ENCODE measurements at places on chromosomes 3 and 15.

DNA sequence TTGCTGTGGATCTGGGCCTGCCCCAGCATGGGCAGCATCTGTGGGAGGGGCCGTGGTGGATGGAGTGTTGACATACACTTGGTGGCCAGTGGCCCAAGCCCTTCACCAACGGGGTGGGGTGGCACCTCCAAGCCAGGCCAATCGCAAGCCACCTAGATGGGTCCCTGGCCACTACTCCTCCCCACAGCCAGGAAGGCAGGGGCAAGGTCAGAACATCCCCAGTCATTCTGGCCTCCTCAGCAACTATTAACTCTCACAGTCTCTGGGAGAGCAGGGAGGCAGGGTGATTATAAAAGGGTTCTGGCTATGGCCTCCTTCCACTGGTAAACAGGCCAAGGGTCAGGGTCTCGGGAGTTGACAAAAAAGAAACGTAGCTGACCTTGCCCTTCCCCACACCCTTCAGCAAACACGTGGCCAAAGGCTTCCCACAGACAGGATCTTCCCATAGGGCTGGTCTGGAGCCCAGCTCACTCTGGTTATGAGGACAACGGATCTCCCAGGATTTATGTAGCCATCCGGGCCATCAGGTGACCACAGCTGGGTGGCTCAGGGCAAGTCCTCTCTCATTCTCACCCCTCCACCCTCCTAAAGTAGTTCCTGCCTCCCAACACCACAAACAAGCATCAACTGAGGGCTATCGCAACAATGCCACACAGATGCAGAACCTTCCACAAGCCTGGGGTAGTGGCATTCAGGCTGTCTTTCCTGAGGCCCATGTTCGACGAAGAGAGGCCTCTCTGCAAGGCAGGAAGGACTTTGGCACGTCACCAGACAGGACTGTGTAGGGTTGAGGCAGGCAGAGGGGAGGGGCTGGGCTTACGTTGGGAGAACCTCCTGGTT, 18.9 kb downstream of the TLE3 start:
- no peak for DNase-seq

DNA sequence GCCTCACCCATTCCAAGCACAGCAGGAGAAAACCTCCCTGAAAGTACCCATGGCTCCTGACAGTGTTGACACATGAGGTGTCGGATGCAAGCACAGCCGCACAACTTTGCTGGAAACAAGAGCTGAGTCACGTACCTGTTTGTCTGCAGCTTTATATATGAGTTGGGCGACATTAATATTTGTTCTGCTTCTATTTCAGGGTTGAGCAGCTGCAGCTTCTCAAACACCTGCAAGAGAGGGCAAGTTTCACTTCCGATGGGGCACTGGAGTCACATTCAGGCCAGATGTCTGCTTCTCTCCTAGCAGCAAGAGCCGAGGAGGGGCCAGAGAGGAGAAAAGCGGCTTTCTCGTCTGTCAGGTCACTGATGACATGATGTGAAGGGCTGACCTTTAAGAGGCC, 88.0 kb downstream of the NUP210 start:
- no peak for DNase-seq

DNA sequence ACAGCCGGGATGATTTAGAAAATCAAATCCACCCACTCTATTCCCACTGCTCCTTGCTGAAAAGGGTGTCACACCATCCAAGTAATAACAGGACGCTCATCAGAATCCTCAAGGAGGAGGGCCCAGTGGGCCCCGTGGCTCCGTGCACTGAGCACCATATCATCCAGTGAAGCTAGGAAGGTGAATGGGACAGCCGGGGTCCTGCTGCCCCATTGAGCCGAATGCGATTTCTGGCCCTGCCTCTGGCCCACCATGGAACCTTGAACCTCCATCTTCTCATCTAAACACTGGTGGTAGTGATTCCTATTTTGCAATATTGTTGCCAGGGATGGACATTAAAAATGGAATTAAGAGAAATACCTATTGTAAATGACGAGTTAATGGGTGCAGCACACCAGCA, 99.1 kb upstream of the SLC6A11 start:
- DNase-seq: no peak

DNA sequence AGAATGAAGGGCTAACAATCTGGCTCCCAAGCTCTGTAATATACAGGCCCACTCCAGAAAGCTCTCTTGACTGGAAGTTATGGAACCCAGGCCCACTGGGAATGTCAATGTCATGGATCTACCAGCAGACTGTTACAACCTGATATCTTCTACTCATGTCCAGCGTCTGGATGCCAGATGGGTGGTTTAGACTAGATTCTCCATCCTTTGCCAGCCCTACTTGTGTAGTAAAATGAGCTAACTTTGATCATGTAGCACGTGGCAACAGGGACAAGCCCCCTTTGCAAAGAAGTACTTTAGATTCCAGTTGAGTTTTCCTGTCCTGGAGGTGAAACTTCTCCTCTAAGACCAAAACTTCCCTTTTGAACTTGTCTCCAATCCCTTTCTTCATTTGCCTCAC, 55.1 kb downstream of the HEG1 start:
- no peak for DNase-seq

- DNase-seq: no peak
Observed at GRCh38 chr3:133494469-133494868, 79.0 kb upstream of the CDV3 start.

DNA sequence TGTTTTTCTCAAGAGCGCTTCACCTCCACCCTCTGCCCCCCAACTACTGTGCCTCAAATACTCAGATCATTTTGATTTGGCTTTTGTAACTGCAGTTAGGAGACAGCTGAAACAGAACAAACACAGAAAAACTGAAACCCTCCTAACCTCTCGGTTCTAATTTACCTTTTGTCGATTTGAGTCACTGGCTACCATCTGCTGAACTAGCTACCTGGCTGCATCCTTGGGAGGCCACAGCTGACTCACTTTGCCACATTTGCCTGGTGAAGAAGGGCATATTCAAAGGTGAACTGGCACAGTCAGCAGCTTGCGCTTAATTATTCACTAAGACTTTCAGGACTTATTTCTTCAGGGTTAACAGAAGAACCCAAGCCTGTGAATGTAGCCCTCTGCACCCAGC, 117.7 kb downstream of the FOXB1 start:
- no peak for DNase-seq

DNA sequence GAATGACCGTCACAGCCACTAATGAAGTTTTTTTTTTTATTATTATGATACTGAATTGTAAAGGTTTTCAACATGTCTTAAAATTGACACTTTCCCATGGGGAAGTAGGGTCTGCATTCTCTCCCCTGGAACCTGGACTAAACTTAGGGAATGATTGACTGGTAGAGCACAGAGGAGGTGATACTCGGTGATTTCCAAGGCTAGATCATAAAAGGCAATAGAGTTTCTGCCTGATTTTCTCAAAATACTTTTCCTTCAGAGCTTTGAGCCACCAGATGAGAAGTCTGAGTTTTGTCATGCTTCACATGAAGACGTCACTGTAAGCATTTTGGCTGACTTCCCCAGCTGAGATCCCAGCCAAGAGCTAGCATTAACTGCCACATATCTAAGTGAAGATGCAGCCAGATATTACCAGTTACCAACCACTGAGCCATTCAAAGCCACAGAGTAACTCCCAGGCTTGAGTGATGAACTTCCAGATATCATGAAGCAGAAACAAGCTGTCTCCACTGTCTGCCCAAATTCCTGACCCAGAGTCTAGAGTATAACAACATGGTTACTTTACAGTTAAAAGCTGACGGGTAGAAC, 105.8 kb downstream of the LSAMP start:
- no peak for DNase-seq

GRCh38 chr15:60204131-60204885, 193.5 kb downstream of the ANXA2 start:
- no peak for DNase-seq

DNA sequence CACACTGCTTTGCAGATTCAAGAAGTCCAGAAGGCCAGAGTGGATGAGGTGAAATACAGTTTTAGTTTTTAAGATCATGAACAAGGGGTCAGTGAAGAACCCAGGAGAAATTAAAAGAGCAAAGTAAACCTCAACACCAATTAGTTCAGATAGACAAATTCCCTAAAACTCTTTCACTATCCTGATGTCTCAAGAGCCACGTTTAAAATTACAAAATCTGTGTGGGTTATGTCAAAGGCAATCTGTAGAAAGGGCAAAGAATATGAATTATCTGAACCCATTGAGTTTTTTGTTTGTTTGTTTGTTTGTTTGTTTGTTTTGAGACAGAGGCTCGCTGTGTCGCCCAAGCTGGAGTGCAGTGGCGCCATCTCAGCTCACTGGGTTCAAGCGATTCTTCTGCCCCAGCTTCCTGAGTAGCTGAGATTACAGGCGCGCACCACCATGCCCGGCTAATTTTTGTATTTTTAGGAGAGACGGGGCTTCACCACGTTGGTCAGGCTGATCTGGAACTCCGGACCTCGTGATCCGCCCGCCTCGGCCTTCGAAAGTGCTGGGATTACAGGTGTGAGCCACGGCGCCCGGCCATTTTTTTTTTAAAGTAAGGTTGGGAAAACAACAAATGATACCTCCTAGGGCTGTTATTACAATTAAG, 32.1 kb upstream of the ST3GAL6 start:
- no peak for DNase-seq

GRCh38 chr15:92924216-92924615, 24.1 kb downstream of the CHD2 start:
- no peak for DNase-seq

GRCh38 chr3:106130384-106131198, 261.8 kb upstream of the CBLB start:
- DNase-seq: no peak

GRCh38 chr3:99817047-99817436, 620 bp upstream of the CMSS1 start:
- no peak for DNase-seq

DNA sequence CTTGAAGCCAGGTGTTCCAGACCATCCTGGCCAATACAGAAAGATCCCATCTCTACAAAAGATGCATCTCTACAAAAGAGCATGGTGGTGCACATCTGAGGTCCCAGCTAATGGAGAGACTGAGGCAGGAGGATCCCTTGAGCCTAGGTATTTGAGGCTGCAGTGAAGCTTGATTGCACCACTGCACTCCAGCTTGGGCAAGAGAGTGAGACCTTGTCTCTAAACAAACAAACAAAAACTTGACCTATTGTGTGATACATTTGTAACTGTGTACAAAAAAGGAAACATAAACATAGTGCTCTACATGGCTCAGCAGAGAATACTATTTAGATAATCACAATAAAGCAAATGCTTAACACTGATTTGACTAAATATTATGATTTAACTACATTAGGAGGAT, 18.7 kb downstream of the ANPEP start:
- no peak for DNase-seq

DNA sequence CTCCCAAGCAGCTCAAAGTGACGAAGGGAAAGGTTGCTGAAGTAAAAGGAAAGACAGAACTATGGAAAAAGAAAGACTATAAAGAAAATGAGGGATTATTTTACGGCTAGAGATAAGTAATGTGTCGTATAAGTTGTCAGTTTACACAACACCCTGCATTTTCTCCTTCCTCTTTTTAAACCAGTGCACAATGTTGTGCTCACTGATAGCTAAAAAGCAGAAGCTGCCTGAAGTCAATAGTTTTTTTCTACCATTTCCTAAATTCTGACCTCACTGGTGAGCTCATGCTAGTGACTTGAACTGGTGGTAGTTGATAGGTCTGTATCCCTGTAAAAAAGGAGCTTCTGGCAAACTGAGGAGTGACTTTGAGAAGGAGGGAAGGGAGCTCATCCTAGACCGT, 368.6 kb upstream of the GBE1 start:
- DNase-seq: no peak

DNA sequence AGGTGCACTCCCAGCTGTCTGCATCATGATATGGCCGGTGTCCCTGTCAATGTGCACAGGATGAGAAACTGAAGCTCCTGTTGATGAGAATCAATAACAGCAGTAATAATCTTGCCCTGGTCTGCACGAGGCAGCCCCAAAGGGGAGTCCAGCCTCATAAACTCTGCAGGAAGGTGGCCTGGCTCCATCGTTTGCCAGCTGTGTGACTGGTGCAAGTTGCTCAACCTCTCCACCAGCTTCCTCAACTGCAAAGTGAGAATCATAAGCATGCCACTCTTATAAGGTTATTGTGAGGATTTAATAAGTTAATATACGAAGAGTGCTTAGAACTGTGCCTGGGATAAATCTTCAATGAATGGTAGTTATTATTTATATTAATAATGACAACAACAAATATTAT, 203.4 kb upstream of the HES1 start:
- DNase-seq: no peak

DNA sequence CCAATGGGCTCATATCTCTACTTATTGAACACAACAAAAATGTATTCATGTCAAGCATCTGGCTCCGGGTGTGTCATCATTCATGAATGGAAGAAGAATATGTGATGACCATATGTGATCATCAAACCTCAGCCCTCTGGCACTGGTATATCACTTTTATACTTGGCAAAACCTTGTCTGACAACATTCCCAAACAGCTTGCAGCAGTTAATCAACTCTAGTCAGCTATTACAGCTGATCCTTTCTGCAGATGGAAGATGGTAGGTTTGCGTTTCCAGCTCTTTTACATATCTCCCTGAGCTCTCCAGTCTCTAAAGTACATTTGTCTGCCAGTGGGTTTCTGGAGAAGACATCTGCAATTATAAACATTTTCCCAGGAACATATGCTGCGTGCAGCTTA, 6.6 kb downstream of the PLSCR5 start:
- no peak for DNase-seq

GRCh38 chr3:182959474-182960350, 20.6 kb downstream of the DCUN1D1 start:
- DNase-seq: no peak

DNA sequence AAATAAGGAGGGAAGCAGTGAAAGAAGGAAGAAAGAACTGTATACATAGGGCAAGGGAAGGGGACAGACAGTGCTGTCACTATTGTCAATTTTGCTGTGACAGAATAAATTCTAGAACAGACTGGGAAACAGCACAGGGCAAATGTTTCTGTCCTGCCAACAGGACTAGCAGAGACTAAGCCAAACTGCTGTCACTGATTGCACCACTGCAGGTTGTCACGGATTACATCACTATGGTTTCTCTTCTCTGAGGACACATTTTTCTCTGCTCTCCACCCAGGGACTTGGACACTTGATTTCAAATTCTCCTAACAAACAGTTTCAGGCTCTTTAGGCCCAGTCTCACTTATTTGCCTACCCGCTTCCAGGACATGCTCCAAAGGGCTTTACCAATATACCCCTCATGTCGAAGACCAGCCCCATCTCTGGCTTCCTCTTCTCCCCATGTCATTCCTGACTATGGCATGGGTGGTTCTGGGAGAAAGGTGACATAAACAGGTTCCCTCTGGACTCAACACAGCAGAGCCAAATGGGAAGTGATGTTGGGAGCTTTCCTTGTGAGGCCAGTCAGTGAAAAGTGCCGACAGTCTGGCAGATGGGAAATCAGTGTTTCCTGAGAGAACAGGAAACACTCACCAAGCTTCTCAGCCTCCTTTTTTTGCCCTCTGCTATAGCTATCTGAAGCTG, 70.2 kb upstream of the ST3GAL6 start:
- DNase-seq: no peak

- peak; percentile 53 for DNase-seq
Observed at GRCh38 chr3:148763986-148764935, 63.4 kb upstream of the CPB1 start.

DNA sequence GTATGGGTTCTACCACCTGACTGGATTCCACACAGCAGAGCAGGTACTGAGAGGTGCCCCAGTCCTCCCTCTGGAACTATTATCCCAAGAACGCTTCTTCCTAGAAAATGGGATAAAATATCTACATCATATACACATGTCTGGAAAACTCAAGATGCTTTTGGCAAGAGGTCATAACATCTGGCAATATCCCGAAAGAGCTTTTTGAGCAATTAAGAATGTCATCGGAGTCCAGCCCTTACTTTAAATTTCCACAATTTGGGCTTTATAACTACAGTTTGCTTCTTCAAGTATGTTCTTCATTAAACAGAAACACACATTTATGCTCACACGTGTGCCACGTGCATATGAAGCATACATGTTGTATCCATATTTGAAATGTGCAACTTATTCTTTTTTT, 365.9 kb upstream of the THBS1 start:
- no peak for DNase-seq
